Central memory CD8-positive, alpha-beta T cell (primary cell): ENCODE measurements at places on chromosomes 5 and 9.
A peak's percentile ranks its signal among the peaks of the same experiment; 100 is the strongest.

- peaks cover 2% of the 10 kb centered on the region for H3K36me3 ChIP-seq
- H3K27me3 ChIP-seq, result no peaks in the 10 kb centered on the region
- H3K4me1 ChIP-seq, result peaks cover 7% of the 10 kb centered on the region
- no peak overlapping the region for H3K27ac ChIP-seq
- no peak overlapping the region for H3K4me3 ChIP-seq
Measured at GRCh38 chr9:112203536-112203935, 28.4 kb upstream of the SUSD1 start.

GRCh38 chr5:179131321-179131835 lies 71.2 kb downstream of the ZNF354C start:
- H3K4me3 ChIP-seq, result no peak overlapping the region
- peaks cover 7% of the 10 kb centered on the region for H3K27me3 ChIP-seq
- H3K27ac ChIP-seq, result no peak overlapping the region
- no peaks in the 10 kb centered on the region for H3K4me1 ChIP-seq
- no peak for DNase-seq
- no peaks in the 10 kb centered on the region for H3K36me3 ChIP-seq

- no peak overlapping the region for H3K4me3 ChIP-seq
- peaks cover 61% of the 10 kb centered on the region for H3K4me1 ChIP-seq
- no peaks in the 10 kb centered on the region for H3K27me3 ChIP-seq
- H3K36me3 ChIP-seq, result no peaks in the 10 kb centered on the region
Measured at GRCh38 chr5:35835796-35836742, 20.6 kb upstream of the IL7R start.

- no peak for DNase-seq
- H3K4me1 ChIP-seq, result no peaks in the 10 kb centered on the region
- no peaks in the 10 kb centered on the region for H3K36me3 ChIP-seq
- no peak overlapping the region for H3K4me3 ChIP-seq
- peaks cover 14% of the 10 kb centered on the region for H3K27me3 ChIP-seq
Measured at GRCh38 chr9:69829484-69829883, 8.9 kb downstream of the CFAP95 start.

DNA sequence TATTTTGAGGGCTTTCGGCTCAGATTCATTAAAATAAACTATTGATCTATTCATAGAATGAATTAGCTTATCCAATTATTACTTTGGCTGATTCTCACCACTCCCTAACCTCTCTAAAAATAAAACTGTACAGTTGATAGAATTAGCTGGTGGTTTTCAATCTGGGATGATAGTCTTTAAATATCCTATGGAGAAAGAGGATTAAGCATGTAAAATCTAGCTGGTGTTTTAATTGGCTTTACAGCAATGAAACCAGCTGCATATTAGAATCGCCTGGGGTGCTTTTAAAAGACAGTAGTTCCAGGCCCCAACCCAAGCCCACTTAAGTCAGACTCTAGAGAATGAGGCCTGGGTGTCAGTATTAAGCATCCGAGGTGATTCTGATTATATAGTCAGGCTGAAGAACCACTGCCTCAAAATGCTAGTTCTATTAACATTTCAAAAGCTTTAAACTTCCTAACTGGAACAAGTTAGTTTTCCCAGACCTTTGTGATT lies 95.1 kb downstream of the MAP1B start:
- no peaks in the 10 kb centered on the region for H3K4me1 ChIP-seq
- H3K4me3 ChIP-seq, result no peak overlapping the region
- H3K27me3 ChIP-seq, result peaks cover 30% of the 10 kb centered on the region
- no peak overlapping the region for H3K27ac ChIP-seq
- no peak for DNase-seq

- no peaks in the 10 kb centered on the region for H3K4me1 ChIP-seq
- H3K36me3 ChIP-seq, result no peaks in the 10 kb centered on the region
- DNase-seq, result no peak
- no peak overlapping the region for H3K4me3 ChIP-seq
- H3K27me3 ChIP-seq, result no peaks in the 10 kb centered on the region
- H3K27ac ChIP-seq, result no peak overlapping the region
Measured at GRCh38 chr9:17477816-17478215, 101.0 kb upstream of the SH3GL2 start.

- no peak overlapping the region for H3K27ac ChIP-seq
- no peaks in the 10 kb centered on the region for H3K27me3 ChIP-seq
- H3K36me3 ChIP-seq, result no peaks in the 10 kb centered on the region
Measured at GRCh38 chr5:105259581-105260217, 1697.1 kb upstream of the NUDT12 start.

DNA sequence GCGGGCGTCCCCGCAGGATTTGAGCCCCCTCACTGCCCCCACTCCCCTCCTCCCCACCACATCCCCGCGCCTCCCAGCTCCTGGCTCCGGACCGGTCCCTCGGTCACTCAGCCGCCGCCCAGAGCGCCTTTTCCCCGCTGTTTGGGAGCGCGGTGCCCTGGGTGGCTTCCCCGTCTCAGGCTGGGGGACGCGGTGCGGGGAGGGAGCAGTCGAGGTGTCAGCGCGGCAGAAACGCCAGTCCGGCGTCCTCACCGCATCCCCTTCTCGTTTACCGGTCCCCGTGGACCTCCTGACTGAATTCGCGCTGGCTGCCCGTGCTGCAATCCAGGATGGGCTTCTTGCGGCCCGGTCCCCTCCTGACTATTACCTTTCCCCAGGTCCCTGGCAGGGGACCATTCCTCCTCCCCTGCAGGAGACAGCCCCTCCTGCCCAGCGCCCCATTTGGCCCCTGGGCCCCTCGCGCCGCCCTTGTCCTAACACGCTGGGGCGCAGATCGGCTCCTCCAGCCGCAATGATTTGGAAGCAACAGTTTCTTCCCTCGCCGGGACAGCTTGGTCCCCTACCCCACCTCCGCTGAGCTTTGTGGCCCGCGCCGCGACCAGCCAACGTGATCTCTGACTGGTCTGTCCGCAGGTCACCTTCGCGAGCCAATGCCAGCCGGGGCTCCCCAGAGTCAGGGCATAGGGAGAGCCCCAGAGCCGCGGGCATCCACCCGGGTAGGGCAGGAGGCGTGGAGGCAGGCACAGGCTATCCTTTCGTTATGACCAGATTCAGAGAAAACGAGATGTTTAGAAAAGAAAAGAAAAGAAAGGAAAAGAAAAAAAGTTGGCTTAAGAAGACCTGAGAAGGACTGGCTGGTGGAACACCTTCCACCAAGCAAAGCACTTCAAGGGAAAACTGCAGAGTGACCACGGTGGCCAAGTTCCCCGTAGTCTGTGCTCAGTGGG lies 1.2 kb downstream of the ANKRD33B start:
- peak overlapping the region; percentile 74 for H3K27ac ChIP-seq
- no peak for DNase-seq

- no peak overlapping the region for H3K4me3 ChIP-seq
- H3K27me3 ChIP-seq, result no peaks in the 10 kb centered on the region
- no peak overlapping the region for H3K27ac ChIP-seq
- DNase-seq, result no peak
- no peaks in the 10 kb centered on the region for H3K4me1 ChIP-seq
Measured at GRCh38 chr9:107760469-107761242, 271.1 kb upstream of the KLF4 start.

DNA sequence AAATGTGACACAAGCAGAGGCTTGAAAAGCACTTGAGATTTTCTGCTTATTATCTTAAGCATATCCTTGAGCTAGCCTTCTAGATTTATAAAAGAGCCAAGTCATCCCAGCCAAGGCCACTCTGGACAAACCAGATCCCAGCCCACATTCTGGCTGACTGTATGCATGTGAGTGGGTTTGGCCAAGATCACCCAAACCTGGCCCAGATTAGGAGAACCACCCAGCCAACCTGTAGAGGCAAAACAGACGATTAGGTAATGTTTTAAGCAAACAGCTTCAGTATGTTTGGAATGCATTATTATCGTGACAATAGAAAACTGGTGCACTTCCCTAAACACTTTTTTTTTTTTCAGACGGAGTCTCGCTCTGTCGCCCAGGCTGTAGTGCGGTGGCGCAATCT lies 151.9 kb downstream of the SPATA31D1 start:
- DNase-seq, result no peak
- H3K4me3 ChIP-seq, result no peak overlapping the region
- H3K27ac ChIP-seq, result no peak overlapping the region
- no peaks in the 10 kb centered on the region for H3K36me3 ChIP-seq
- no peaks in the 10 kb centered on the region for H3K4me1 ChIP-seq

- no peaks in the 10 kb centered on the region for H3K4me1 ChIP-seq
- H3K27ac ChIP-seq, result no peak overlapping the region
- peaks cover 52% of the 10 kb centered on the region for H3K27me3 ChIP-seq
- no peak for DNase-seq
- H3K4me3 ChIP-seq, result no peak overlapping the region
Measured at GRCh38 chr9:91865041-91865440, 85.0 kb downstream of the ROR2 start.

DNA sequence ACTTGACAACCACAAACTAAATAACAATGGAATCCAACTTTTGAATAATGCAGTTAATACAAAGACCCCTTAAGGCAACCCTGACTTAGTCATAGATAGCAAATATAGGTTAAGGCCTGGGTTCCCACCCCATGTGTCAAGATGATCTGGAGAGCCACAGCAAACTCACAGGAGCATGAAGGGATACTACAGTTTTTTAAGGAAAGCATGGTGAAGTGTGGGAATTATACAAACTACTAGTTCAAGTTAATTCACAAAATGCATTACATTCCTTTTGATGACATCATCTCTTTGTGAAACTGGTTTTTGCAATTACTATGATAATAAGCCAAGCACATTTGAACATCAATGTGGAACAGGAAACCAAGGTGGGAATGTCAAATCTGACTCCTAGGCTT lies 50.6 kb downstream of the LHFPL2 start:
- no peak overlapping the region for H3K4me3 ChIP-seq
- H3K27me3 ChIP-seq, result peaks cover 34% of the 10 kb centered on the region

- peaks cover 12% of the 10 kb centered on the region for H3K4me1 ChIP-seq
- H3K36me3 ChIP-seq, result no peaks in the 10 kb centered on the region
- no peaks in the 10 kb centered on the region for H3K27me3 ChIP-seq
- H3K27ac ChIP-seq, result no peak overlapping the region
- no peak overlapping the region for H3K4me3 ChIP-seq
- no peak for DNase-seq
Measured at GRCh38 chr9:94881023-94881422, 154.5 kb downstream of the AOPEP start.

DNA sequence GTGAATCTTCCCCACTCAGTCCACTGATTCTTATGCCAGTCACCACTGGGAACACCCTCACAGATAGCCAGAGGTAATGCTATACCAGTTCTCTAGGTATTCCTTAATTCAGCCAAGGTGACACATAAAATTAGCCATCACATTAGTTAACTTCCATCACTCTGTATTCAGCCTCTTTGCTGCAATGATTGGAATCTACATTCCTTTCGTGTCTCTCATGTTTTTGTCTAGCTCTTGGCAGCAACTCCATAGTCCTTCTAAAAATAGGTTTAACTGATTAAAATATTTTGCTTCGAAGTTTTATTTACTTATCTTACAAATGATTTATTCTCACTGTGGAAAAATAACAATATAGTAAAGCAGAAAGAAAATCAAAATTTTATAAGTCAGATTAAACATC lies 19.6 kb upstream of the RNF20 start:
- H3K27ac ChIP-seq, result no peak overlapping the region
- no peak overlapping the region for H3K4me3 ChIP-seq
- no peak for DNase-seq
- no peaks in the 10 kb centered on the region for H3K36me3 ChIP-seq
- H3K27me3 ChIP-seq, result peaks cover 15% of the 10 kb centered on the region

- DNase-seq, result no peak
- no peak overlapping the region for H3K4me3 ChIP-seq
- no peak overlapping the region for H3K27ac ChIP-seq
- no peaks in the 10 kb centered on the region for H3K36me3 ChIP-seq
Measured at GRCh38 chr5:110265162-110265561, 461.3 kb downstream of the TMEM232 start.

GRCh38 chr5:153256-153655 lies 38.0 kb upstream of the LRRC14B start:
- H3K4me1 ChIP-seq, result no peaks in the 10 kb centered on the region
- peaks cover 1% of the 10 kb centered on the region for H3K36me3 ChIP-seq
- H3K27ac ChIP-seq, result no peak overlapping the region
- H3K27me3 ChIP-seq, result peaks cover 31% of the 10 kb centered on the region
- DNase-seq, result no peak

- peaks cover 16% of the 10 kb centered on the region for H3K4me1 ChIP-seq
- H3K36me3 ChIP-seq, result peaks cover 5% of the 10 kb centered on the region
- H3K27me3 ChIP-seq, result no peaks in the 10 kb centered on the region
- H3K27ac ChIP-seq, result no peak overlapping the region
Measured at GRCh38 chr9:131534721-131535237, 3.7 kb upstream of the UCK1 start.

DNA sequence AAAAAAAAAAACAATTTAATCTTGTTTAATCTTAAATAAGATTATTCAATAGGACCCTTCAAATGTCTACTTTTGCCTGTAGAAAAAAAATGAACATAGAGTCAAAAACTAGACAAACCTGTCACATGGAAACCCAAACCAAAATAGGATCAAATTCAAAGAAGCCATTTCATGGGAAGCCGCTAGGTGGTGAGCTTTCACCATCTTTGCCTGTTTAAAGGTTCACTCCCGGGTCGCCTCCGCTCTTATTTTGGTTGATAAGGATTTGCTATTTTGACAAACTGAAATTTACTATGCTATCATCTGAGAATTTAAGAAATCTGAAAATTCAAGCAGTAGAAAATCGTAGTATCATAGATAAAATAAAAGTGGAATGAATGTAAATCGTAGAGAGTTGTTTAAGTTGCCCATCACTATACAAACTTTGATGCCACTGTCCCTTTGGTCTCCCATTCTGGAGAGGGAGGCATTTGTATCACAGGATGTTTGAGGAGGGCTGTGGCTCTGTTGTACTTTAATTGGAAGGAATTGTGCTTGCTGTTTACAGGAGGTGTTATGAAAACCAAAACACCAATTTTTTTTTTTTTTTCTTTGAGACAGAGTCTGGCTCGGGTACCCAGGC lies 43.5 kb upstream of the DNAH5 start:
- H3K27me3 ChIP-seq, result no peaks in the 10 kb centered on the region
- DNase-seq, result no peak
- H3K36me3 ChIP-seq, result no peaks in the 10 kb centered on the region
- H3K4me1 ChIP-seq, result no peaks in the 10 kb centered on the region
- H3K4me3 ChIP-seq, result no peak overlapping the region
- no peak overlapping the region for H3K27ac ChIP-seq

DNA sequence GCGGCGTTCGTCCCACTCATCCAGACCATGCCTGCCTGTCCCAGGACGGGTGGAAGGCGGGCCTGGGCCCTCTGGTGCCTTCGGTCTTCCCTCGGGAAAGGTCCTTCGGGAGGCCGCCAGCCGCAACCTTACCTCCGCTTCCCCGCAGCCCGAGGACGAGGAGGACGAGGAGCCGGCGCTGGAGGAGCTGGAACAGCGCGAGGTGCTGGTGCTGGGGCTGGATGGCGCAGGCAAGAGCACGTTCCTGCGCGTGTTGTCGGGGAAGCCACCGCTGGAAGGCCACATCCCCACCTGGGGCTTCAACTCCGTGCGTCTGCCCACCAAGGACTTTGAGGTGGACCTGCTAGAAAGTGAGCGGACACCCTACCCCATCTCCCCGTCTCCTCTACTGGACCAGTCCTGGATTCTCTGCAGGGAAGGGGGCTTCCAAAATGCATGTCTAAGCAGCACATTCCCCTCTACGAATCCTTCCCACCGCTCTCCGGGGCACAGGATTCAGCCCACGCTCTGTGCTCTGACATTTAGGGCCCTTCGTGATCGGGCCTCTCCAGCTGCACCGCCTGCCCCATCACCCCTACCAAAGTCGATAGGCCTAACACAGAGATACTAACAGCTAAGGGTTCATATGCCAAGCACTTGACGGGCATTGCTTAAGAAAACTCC lies 1.1 kb downstream of the ARL10 start:
- peak overlapping the region; percentile 64 for H3K27ac ChIP-seq
- DNase-seq, result no peak
- H3K4me3 ChIP-seq, result peak overlapping the region; percentile 79
- peaks cover 11% of the 10 kb centered on the region for H3K36me3 ChIP-seq
- peaks cover 14% of the 10 kb centered on the region for H3K4me1 ChIP-seq
- no peaks in the 10 kb centered on the region for H3K27me3 ChIP-seq
